ENCODE measurements at places on chromosomes 12 and 14.

DNA sequence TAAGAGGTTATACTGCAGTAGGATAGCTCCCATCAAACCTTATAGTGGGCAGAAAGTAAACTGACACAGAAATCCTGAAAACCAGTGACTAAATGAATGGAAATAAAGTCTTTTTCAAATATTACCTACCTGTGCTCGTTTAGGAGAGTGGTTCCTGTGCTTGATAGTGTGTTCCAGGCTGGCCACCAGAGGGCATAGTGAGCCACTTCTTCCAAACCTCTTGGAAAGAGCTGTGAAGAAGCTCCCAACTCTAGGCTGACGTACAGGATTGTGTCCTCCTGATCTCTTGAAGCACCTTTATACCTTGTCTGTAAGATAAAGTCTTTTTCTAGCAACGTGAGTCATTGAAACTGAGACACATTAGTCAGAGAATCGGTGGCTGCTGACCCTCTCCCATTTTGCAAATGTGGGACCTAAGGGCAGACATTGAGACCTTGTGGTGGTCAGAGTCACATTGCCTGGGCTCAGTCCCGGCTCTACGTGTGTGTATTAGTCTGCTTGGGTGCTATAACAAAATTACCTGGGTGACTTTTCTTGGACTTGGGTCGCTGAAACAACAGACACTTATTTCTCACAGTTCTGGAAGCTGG, 17.6 kb downstream of the TDP1 start:
- DNase-seq, result peak; percentile 41

DNA sequence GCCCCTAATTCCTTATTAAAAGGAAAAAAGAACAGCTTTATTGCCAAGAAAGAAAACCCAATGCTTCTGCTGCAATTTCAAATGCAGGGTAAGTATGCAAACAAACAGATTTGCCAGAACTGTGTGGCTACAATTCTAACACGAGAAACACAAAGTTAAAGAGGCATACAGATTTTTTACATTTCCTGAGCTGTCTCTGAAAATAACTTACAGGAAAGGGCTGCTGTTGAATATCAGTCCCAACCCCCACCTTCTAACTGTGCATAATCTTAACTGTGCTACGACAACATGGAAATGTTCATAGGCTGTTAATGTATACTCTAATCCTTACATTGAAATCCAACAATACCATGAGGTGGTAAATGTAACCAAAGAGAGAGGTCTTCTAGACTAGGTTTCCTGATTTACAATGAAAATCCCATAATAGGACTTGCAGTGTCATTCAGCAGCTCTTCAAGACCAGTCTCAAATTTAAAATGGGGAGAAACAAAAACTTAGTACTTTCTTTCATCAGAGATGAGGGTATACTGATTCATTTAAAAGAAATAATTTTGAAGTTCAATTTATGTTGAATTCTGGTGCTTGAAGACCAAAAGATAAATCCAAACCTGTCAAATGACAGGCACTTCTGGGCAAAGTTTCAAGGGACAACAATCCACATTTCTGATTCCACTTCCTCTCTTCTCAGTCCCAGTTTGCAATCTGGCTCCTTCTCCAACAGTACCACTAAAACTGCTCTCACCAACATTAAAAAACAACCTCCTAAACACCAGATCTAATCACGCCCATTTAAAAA, 14.4 kb downstream of the FGD6 start:
- DNase-seq, result no peak

GRCh38 chr12:47739979-47740378, 14.7 kb upstream of the ENDOU start:
- no peak for DNase-seq

DNA sequence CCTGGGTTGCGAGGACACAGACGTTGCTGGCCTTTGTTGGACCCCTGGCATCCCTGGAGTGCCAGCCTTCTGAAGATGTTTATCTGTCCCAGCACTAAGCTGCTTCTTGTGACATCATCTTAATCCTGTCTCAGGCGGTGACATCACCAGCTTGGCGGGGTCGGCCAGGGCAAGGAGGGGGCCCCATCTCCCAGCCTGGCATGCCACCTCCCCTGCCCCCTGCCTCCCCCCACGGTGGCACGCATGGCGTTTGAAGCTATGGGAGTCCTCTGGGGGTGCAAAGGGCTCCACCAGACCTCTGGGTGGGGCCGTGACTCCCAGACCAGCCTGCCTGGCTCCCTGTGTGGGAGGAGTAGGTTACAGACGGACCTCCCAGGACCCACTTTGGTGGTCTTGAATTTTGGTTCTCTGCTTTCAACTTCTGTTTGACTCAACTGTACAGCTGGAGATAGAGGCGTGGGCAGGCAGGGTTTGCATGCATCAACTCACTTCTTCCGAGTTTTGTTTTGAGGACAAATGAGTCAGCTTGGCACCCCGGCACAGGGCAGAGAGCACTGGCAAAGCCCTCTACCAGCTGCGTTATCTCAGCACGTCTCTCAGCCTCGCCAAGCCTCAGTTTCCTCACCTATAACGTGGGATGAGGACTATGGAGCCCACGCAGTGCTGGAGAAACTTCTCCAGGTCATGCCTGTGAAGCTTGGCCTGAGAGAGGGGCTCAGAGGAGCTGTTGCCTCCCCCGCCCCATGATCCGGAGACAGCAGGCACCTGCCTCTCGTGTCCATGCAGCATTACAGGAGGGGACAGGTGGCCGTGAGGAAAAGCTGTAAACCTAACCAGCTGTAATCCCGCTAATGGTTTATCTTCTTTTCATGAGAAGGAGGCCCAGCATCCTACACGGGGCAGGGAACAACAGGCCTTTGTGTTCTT, 38.8 kb upstream of the EML1 start:
- DNase-seq, result no peak

GRCh38 chr14:32724867-32725471, 213.7 kb upstream of the NPAS3 start:
- peak; percentile 72 for DNase-seq

DNA sequence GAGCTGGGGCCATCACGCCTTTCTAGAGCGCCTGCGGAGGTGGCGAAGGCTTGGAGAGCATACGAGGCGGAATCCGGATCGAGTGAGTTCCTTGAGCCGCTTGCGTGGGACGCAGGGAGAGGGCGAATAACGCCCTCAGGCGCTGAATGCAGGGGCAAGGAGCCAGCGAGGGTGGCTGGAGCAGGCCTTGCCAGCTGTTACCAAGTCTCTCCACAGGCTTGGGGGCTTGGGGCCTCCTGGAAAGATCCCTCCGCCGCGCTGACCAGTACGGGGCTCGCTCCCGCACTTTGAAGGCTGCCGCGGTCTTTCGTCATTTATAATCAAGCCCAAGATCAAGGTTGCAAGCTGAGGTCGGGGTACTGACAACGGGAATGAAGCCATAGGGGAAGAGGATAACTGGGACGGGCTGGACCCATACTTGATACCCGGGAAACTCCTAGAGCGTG, 1.2 kb downstream of the FLRT2 start:
- DNase-seq, result no peak

GRCh38 chr12:107541001-107541705, 144.4 kb upstream of the PWP1 start:
- no peak for DNase-seq

DNA sequence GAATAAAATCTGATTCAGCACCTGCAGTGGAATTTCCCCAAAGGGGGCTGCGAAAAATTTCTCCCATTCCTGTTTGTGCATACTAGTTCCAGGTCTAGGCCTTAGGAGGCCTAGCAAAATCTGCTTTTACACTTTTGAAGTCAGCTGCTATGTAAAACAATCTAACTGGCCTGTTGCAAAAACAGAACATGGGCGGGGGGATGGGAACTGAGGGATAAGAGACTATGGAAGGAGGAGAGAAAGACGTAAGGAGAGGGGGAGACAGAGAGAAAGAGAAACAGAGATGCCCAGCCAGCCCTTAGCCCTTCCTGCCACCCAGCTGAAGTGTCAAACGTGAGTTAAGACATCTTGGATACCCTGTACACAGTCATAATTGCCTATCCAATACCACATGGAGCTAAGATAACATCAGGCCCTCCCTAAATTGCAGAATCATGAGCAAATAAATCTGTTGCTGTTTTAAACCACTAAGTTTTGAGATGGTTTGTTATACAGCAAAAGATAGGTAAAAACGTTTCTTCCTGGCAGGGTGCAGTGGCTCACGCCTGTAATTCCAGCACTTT, 45.6 kb downstream of the SPTLC2 start:
- no peak for DNase-seq

- no peak for DNase-seq
These were observed 2.8 kb upstream of the FRS2 start for GRCh38 chr12:69467366-69467765.

GRCh38 chr12:93094988-93095737, 166.1 kb upstream of the EEA1 start:
- DNase-seq, result no peak

DNA sequence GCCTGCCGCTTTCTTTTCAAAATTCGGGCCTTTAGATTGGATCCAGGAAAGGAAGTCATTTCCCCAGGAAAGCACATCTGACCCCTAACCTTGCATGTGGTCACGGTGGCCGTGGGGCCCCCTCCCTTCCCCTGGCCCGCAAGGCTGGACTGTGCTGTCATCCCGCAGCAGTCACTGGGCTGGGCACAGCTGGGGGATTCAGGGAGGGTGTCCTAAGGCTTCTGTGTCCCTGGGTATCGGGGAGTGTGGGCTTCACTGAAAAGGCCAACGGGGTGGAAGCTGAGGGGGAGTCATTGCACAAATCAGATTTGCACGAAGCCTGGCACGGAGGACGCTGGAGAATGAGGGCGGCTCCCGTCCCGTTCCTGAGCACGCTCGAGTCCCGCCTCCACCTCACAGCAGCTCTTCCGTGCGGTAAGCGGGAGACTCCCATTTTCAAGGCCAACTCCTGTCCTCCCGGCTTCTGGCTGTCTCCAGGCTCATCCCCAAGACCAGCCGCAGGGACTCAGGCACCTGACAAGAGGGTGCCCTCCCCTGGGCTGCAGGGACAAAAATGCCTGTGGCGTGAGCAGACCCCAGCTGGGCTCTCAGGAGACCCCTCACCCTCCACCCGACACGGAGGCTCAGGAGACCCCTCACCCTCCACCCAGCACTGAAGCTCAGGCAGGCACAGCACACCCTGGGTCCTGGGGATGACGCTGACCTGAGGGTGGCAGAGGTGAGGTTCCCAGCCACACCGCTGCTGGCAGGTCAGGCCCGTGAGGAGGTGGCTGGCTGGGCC, 9.6 kb downstream of the XRCC3 start:
- no peak for DNase-seq

GRCh38 chr12:89544681-89545184, 18.9 kb upstream of the POC1B start:
- no peak for DNase-seq

DNA sequence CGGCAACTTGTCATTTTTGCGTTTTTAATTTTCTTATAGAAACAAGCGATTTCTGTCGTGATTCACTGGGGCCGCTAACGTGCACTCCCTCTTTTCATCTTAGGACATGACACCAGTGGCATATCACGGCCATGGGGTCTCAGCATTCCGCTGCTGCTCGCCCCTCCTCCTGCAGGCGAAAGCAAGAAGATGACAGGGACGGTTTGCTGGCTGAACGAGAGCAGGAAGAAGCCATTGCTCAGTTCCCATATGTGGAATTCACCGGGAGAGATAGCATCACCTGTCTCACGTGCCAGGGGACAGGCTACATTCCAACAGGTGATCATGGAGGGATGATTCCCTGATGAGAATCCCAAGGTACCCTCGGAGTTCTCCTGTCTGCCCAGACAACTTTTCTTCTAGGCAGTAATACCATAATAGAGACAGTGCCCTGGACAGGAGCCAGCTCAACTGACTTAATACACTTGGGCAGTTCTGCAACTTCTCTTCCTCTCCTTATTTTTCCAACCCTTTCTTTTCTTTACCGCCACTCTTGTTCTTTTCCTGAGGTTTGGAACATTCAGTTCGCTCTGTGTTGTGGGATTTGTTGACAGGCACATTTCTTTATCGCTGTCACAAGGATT, 821 bp downstream of the TMEM106C start:
- DNase-seq, result no peak

GRCh38 chr14:80872645-80873044, 68.9 kb downstream of the CEP128 start:
- DNase-seq, result no peak

DNA sequence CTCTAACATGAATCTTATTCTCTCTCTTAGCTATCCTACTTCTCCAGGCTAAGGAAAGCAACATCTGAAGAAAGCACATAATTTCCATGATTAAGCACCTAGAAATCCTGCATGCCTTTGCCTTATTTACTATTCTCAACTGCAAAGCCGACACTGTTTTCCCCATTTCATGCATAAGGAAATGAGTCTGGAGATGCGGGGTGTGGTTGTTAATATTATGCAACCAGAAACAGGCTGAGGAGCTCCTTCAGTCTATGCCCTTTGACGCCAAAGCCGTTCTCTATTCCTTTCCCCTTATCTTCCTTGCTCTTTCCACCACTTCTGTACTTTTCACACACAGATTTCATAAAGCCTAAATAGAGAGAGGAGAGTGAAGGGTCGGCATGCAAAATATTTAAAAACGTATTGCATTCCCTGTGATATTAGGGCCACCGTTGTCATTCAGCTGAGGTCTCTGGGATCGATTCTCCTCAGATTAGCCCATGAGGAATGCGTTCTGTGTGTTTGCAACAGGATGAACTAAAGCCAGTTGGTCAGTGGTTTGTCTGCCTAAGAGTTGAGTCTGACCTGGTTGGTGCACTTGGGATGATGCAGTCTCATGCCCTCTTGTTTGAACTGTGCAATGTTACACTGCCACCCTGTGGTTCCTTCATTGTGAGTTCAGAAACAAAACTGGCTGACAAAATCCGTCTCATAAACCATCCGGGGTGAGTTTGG, 53.1 kb upstream of the PLEKHG7 start:
- peak; percentile 74 for DNase-seq

- no peak for DNase-seq
These were observed 10.9 kb downstream of the CAND1 start for GRCh38 chr12:67280088-67280487.

- no peak for DNase-seq
These were observed 147.5 kb downstream of the SLC2A13 start for GRCh38 chr12:39958377-39958776.
